ENCODE measurements at places on chromosomes 1 and 21.

DNA sequence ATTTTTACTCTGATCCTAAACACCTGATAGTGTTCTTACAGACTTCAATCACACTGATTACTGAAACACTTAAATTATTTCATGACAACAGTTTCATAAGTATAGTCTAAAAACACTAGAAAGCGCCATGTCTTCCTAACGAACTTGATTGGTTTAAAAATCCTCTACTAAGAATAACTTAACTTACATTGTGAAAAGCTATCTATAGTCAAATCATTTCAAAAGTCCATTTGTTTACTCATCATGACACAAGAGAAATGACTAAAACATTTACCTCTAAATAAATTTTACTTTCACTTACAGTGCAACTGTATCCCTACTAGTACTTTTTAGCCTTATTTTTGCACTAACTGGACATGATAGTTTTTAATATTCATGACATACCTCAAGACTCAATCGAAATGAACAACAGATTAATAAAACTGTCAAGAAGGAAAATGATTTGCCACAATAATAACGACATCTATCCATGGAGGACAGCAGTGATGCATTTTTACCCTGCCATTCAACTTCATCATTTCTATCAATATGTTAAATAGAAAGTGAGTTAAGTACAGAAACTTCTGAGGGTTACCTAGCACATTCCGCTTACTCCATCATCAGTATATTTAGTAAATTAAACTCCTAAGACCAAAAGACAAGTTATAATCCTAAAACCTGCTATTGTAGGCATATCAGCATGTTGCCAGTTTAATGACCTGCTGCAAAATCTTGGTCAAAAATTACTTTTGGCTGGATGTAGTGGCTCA lies 38.4 kb downstream of the AHCTF1 start:
- no peak for DNase-seq

DNA sequence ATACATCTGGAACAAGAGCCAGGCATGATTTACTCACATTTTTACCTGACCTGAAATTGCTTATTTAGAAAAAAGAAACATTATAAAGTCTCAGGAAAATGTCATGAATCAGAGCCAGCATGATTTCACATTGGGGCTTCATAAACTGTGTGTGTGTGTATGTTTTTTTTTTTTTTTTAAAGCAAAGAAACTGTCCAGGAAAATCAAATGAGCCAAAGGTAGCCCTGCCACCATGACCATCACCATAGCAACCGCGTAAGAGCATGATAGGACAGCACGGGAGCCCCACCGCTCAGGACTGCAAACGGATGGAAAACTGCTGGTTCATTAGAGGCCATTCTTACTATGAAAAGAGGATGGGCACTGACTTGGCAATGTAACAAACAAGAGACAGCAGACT lies 139.2 kb downstream of the NTMT2 start:
- no peak for DNase-seq

GRCh38 chr1:59012378-59012777 lies 228.5 kb upstream of the JUN start:
- DNase-seq: no peak

DNA sequence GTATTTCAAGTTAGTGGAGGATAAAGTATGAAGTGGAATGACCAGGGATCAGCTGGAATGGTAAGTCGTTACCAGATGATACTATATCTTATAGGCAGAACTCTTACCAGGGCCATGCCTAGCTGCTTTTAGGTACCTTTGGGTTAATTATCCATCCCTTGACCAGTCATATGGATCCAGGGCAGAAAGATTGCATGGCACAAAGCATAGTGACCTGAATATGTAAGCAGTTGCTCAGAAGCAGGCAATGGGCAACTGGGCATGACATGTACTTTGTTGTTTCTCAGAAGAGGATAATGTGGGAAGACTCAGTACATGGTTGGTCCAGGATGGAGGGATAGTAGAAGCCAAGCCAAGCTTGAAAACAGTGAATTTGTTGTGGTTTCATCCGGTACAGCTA lies 87.2 kb downstream of the CLEC20A start:
- DNase-seq: no peak

- DNase-seq: no peak
Observed at GRCh38 chr1:245441689-245442088, 286.9 kb downstream of the KIF26B start.

DNA sequence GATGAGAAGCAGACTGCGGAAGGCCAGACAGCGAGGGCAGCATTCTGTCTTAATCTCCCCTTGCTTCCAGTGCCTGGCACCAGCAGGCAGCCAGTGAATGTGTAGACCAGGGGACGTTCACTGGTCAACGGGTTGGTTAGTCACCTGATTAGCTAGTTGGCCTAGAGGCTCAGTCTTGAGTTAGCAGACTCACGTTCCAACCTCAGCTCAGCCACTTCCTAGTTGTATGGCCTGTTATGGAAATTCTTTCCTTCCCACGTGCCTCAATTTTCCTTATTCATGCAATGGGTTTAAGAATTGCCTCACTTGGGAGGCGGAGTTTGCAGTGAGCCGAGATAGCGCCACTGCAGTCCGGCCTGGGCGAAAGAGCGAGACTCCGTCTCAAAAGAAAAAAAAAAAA lies 249.6 kb upstream of the TMEM51 start:
- DNase-seq: no peak

GRCh38 chr1:206470692-206471414 lies 577 bp downstream of the IKBKE start:
- no peak for DNase-seq

- DNase-seq: no peak
Observed at GRCh38 chr1:180881806-180882509, 30.7 kb upstream of the KIAA1614 start.

- DNase-seq: no peak
Observed at GRCh38 chr1:183983371-183984105, 54.0 kb downstream of the COLGALT2 start.

DNA sequence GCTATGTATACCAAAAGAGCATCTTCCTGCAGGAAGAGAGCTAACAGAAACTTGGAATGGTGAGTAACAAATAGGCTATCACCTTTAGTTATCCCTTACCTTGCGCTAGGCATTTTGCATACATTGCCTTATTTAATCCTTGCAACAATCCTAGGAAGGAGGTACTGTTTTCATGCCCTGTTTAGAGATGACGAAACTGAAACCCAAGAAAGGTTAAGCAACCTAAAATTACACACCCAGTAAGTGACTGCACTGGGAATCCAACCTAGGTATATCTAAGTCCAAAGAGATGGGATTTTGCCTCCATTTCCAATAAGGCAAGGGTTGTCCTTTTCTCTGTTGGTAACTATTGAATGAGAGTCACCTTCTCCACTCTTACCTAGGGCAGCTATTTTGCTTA lies 144.5 kb downstream of the TM2D1 start:
- DNase-seq: no peak

DNA sequence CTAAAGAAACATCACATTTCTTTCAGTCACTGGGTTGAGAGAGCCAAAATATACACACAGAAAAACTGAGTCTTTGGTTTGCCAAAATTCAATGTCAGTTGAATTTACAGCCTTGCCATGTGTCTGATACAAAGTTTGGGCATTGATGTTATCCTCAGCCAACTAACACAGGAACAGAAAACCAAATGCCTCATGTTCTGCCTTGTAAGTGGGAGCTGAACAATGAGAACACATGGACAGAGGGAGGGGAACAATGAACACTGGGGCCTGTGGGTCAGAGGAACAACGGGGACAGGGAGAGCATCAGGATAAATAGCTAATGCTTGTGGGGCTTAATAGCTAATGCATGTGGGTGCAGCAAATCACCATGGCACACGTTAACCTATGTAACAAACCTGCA lies 39.6 kb upstream of the C21orf91 start:
- no peak for DNase-seq

DNA sequence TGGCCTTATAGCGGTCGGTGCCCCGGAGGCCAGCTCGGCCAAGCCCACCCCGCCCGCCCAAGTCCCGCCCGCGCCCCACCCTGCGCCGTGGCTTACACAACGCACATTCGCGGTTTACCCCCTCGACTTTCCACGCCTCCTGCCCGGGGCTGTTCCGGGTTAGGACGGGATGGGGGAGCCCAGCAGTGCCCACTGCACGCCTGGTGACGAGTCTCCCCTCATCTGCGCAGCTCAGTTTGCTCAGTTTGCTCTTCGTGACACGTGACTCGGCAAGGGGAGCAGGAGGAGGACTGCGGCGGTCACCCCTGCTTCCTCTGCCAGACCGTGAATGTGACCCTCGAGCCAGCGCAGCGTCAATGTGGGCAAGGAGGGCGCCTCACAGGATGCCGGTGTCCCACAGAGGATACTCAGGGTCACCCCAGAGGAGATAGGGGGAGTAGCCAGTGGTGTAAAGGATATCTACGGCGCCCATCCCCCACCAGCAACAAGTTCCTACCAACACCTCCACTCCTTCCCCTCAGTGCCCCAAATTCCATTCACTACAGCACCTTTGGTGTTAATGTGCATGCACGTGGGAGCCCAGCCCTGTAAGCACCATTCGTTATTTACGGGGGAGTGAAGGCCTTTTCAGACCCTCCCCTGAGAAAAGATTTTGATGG lies 350 bp upstream of the S100A6 start:
- DNase-seq: peak; percentile 78

- peak; percentile 7 for DNase-seq
Observed at GRCh38 chr1:184160236-184160635, 108.7 kb downstream of the TSEN15 start.

- no peak for DNase-seq
Observed at GRCh38 chr1:225319871-225320270, 108.0 kb downstream of the LBR start.

DNA sequence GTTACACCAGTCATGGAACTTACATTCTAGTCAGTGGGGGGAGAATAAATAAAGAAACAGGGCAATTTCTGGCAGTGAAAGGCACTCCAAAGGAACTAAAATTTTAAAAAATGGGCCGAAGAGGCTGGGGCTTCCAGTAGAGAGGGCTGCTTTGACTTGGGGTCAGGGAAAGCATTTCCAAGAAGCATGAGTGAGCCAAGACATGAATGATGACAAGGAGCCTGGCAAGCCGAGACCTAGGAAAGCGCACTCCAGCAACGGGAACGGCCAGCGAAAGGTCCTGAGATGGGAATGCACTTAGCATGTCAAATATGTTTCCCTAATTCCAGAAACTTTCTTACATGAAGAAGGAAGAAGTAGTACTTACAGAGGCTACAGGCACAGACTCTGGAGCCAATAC lies 95.4 kb upstream of the NGF start:
- DNase-seq: no peak

DNA sequence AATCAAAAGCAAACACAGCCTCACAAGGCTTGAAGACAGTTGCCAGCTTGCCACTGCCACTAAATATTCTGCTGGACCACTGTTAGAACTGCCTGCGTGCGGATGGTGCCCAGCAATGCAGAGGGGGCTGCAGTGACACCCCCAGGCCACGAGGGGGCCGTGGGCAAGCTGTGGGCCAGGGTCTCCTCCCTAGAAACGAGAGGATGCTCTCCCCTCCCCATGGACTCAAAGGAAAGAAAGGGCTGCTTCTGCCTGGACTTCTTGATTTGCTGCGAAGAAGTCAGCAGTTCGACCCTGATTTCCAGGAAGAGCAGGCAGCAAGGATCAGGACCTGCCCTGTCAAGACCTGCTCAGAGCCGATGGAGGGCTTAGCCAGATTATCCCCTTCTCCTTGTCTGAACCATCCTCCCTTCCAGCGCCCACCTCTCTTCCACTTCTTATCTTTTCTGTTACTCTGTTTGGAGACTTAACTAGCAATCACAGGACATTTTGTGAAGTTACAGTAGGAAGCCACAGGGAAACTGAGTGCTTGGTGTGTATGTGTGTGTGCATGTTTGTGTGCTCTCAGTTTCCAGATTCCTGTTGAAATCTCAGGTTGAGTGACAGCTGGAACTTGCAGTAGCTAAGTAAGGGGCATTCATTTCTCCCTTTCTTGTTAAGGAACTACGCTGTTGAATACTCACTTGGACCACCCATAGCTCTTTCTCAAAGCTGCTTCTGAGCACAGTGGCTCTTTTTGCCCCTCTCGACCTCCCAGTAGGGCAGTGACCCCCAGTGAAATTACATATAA lies 2.7 kb downstream of the MAN1C1 start:
- DNase-seq: no peak

- no peak for DNase-seq
Observed at GRCh38 chr1:109613361-109614147, 5.9 kb downstream of the GNAT2 start.

DNA sequence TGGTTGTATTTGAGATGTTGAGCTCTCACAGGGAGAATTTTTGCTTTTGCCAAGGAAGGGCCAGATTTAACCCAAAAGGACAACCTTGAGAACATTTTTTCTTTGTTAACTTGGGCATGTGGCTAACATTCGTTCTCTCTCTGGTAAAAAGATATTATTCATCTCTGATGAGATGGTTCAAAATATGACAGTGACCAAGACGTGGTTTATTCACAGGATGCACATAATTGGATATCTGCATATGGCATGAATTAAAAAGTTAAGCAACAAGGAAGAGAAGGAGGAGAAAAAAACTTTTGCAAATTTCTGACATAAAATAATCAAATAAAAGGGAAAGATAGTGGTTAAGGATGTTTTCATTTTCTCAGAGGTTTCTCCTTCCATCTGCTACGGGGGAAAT lies 43.1 kb upstream of the BCL10 start:
- no peak for DNase-seq

DNA sequence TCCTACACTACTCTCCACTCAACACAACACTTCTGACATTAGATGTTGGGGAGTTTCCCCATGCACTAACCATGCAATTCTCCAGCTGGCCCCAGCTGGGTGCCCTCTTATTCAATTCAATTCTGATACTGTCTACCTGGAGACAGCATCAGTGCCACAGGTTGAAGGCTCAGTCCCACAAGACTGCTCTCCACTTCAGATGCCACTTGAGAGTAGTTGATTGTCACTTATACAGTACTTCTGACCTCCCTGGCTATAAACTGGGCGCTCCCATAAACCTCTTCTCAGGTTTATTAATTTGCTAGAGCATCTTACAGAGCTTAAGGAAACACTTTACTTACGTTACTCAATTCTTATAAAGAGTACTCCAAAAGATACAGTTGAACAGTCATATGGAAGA lies 442.3 kb downstream of the LRRIQ3 start:
- DNase-seq: no peak

GRCh38 chr1:112698366-112699310 lies 8.3 kb downstream of the RHOC start:
- DNase-seq: no peak

DNA sequence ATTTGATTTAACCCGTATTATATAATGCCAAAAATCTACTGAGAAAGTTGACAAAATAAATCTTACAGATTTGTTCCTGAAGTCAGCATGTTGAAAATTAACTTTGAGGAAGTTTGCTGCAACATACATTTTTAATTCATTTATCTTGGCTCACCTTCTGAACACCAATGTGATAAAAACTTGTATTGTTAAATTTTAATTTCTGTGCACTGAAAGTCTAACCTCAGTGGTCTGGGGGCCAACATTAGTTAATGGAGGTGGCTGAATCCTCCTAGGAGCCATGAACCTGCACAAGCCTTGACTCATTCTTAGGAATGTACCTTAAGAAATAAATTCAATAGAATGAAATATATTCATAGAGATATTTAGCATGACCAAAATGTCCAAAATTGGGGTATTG lies 95.3 kb downstream of the ADSS2 start:
- no peak for DNase-seq
